ENCODE measurements at places on chromosomes 16 and 17.

GRCh38 chr17:41444640-41445039 is 3.9 kb upstream of the KRT38 start:
- no peak for DNase-seq

GRCh38 chr17:35895636-35896587 is 15.8 kb upstream of the CCL5 start:
- no peak for DNase-seq

DNA sequence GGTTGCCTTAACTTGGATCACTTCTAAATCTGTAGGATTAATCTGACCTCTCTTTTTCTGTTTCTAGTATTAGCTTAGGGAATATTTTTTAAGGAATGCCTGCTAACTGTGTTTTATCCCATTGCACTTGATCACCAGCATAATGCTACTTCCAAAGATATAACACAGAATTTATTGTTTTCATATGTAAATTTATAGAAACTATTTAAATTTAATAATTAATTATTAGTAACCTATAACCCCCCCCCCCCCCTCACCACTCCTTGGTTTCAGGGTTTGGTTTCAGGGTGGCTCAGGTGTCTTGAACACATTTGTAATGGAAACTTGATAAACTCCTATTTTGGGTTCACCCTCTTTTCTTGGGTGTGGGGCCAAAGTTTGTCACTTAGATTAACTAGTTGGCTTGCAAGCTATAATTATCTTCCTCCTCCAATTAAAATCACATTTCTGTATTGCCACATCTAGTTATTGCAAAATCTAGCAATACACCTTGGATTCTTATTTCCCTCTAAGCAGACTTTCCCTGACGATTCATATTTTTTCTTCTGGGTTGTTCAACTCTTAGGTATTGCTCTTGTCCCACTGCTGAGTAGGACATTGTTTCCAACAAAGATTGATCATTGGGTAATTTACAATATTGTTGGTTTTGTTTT is 18.3 kb downstream of the KRT12 start:
- DNase-seq = no peak

- DNase-seq = no peak
Observed at GRCh38 chr17:80584176-80584905, 39.7 kb downstream of the RPTOR start.
